HCEC 1CT (cell line): ENCODE measurements at places on chromosomes 13 and 19.

DNA sequence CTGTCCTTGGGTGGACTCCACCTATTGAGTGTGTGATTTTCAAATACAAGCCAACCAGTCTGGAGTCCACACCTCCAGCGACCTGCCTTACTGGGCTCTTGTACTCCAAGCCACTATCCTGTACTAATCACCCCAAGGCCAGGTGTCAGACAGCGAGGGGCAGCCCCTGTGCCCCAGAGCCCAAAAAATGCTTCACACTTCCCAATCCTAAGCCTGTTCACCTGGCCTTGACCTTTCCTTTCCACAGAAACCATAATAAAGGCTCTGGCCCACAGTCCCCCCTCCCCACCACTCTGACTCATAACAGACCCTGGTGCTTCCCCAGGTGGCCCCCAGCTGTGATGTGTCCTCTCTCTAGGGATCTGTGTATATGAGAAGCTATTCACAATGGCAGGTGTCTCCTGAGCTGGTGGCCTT is 3.9 kb downstream of the CD209 start:
- DNase-seq: no peak

GRCh38 chr19:1067341-1067957 is 482 bp downstream of the ARHGAP45 start:
- no peak for DNase-seq

GRCh38 chr13:99809926-99810325 is 161.6 kb downstream of the ZIC5 start:
- DNase-seq: no peak

- no peak for DNase-seq
Measured at GRCh38 chr19:46606681-46607447, 5.7 kb downstream of the CALM3 start.

DNA sequence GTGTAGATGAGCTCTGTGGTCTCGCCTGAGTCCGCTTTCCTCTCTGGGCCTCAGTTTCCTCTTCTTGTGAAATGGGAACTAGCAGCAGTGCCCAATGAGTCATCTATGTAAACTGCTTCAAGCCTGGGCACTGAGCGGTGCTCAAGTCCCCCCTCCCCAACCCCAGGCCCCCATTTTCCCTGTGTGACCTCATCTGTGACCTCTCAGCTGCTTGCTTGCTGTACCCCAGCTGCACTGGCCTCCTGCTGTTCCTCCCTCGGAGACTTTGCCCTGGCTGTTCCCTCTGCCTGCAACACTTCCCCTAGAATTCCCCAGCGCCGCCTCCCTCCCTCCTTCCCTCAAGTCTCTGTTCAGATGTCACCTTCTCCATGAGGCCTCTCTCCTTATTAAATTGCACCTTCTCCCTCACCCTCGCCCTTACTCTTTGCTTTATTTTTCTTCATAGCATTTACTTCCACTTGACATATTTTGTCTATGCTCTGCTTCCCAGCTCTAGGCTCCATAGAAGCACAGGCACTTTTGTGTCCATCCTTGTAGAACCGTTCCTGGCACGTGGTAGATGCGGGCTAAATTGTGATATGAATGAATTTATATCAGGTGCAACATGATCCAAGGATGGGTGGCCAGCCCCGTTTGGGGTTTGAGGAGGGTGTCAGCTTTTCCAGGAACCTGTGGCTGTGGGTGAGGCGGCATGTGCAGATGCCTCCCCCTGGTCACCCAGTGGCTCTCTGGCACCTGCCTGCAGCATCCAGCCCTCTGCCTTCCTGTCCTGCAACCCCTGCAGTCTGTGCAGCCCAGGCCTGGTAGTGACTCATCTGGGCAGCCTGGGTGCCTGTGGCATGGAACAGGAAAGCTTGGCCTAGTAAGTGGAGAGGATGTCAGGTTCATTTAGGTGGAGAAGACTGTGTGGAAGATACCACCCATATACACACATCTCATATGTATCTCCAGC is 26.3 kb downstream of the SIPA1L3 start:
- DNase-seq: peak; percentile 23

- no peak for DNase-seq
Measured at GRCh38 chr19:30916238-30916637, 433.0 kb downstream of the TSHZ3 start.

GRCh38 chr13:69264362-69265334 is 843.0 kb upstream of the ATXN8OS start:
- no peak for DNase-seq

DNA sequence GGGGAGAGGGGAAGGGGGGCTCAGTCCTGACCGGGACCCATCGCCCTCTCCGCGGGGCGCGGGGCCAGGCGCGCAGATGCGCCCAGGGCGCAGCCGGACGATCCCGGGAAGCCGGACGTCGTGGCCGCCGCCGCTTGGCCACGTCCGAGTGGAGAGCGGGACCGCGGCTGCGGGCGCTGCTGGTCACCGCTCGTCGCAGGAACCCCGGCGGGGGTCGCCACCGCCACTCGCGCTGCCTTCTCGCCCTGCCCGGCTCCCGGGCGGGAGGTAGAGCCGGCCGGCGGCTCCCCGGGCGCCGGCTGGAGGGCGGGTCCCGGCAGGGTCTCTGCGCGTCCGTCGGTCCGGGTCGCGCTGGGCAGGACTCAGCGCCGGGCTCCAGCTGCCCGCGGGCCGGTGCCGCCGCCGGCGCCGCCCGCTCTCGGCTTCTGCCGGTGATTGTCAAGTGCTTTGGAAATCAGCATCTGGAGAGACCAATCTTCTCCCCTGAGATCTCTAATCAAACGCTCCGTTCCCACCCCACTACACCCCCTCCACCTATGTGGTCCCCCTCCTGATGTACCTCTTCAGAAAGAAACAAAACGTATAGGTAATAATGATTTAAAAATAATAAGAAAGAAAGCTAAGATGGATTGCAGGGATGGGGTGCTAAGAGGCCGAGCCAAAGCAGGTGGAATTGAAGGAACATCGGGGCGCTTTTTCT is 464.4 kb downstream of the ITGBL1 start:
- DNase-seq: no peak

DNA sequence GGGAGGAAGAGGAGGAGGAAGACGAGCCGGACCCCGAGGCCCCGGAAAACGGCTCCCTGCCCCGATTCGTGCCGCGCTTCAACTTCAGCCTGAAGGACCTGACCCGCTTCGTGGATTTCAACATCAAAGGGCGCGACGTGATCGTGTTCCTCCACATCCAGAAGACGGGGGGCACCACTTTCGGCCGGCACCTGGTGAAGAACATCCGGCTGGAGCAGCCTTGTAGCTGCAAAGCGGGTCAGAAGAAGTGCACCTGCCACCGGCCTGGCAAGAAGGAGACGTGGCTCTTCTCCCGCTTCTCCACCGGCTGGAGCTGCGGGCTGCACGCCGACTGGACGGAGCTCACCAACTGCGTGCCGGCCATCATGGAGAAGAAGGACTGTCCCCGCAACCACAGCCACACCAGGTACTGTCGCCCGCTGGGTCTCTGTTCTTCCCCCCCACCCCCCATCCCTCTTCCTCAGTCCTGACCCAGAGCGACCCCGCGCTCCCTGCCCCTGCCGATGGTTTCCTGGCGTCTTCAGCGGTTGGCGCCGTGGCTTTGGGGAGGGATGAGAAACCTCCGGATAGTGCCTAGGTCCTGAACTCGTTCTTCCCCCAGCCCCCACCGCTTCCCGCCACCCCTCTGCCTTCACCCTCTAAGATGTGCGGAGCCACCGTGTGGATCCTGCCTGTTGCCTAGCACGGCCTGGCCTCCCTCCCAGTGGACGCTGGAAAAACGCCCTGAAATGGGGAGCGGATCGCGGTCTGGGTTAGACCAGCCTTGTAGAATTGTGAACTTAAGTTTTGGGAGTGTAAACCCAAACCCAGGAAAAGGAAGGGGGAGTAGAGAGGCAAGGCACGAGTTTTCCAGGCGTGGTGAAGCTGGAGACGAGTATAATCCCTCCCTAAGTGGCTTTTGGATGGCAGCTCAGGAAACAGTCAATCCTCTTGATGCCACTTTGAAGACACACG is 1.5 kb downstream of the HS6ST3 start:
- no peak for DNase-seq

DNA sequence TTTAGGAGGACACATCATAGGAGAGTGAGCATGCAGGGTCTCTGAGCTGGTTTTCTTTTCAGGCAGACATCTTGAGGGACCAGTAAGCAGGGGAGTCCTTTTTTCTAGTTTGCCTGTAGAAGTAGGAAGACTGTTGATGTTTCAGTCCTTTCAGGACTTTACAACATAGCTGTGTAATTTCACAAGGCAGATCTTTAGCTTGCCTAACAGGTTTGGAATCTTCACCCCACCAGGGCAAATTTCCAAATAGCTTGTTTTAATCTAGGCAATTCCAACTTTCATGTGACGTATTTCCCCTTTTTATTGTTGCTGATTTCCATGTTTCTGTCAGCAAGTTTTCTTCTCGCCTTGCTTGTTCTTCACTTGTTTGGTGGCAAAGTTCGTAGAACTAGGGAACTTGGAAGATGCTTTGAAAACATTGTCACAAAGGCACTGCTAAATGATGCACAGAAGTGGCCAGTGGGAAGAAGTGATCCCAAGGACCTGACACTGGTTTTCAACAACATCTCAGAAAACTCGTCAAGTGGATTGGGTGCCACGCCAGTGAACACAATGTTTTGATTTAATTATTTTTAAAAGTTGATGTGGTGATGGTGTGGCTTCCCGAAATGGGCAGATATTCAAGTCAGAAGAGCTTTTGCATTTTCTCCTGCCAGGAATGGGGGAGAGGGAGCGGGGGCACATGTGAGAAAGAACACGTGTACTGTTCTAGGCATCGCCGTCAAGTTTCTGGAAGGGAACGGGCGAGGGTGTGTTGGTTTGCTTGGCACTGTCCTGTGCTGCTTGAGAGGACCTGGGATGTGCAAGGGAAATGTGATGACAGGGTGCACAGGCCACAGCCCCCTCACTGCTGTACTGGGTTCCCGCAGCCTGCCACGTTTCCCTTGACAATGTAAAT is 418.6 kb downstream of the OXGR1 start:
- DNase-seq: no peak

GRCh38 chr19:39645800-39646411 is 9.8 kb upstream of the LGALS16 start:
- no peak for DNase-seq

- no peak for DNase-seq
Measured at GRCh38 chr13:78168981-78169380, 250.3 kb upstream of the EDNRB start.

- DNase-seq: no peak
Measured at GRCh38 chr13:29513002-29513980, 82.2 kb downstream of the SLC7A1 start.

GRCh38 chr19:5686647-5687359 is 3.3 kb upstream of the RPL36 start:
- DNase-seq: peak; percentile 86

- DNase-seq: no peak
Measured at GRCh38 chr13:110034031-110034549, 247.7 kb upstream of the IRS2 start.

- DNase-seq: no peak
Measured at GRCh38 chr19:47023448-47023794, 3.8 kb downstream of the NPAS1 start.

DNA sequence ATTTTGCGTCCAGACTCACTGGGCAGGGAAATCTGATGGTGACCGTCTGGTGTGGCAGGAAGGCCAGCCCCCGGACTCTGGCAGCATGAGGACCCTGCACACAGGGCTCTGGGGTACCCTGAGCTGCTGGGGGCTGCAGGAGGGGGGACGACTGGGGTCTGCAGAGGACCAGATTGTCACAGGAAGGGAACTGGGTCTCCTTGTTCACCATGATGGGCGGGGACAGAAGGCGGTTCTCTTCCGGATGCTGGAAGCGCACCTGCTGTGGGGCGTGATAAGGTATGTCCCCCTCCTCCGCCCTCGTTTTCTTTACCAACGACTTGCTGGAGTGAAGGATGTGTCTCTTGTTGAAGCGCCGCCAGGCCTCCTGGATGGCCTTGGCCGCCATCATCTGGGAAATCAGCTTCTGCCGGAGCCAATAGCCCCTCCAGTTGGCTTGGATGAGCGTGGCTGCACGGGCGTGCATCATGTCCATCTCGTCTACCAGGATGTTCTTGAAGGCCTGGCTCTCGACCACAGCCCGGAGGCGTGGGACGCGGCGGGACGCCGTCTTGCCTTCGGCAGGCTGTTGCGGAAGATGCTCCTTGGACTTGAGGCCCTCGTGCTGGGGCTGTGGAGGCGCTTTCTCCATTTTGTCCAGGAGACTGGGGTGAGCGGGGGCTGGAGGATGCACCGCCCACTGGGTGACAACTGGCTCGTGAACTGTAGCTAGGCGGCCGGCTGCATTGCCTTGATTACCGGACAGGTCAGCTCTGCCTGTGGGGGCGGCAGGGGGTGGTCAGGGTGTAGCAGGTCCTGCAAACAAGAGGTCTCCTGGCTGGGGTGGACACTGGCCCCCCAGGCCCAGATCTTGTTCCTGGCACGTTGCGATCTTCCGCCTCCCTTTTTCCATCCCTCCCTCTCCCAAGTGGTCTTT is 7.2 kb downstream of the IQCN start:
- DNase-seq: no peak

DNA sequence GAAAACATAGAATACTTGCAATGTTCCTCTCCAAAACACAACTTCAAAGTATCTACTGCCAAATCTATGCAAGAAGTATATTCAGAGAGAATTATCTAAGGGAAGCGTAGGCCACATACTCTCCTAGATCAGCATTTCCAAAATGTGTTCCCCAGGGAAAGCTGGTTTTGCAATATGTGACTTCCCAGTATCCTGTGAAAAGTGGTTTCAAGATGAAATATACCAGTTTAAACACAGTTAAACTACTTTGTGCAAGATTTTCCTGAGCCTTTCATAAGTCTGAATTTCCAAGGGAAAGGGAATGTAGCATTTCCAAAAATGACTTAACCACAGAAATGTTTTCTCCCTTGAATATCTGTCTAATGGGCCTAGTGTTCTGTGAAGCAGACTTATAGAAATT is 7.6 kb downstream of the STARD13 start:
- no peak for DNase-seq

GRCh38 chr13:51804295-51805172 is 571 bp upstream of the DHRS12 start:
- DNase-seq: no peak

DNA sequence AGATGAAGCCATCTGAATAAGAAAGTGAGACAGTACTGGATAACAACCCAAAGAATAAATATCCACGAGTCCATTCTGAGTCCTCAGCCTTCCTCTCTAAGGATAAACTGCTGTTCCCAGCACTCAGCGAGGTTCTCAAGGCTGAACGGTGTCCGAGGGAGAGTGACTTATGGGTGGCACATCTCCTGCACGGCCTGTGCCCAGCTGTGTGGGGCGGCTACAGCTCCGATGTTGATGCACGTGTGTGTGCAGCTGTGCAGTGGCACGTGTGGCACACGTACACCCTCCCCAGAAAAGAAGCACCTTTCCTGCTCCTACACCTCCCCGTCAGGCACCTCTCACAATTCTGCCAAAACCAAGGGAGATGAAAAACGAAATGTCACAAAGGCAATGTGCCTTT is 45.0 kb downstream of the RAB20 start:
- no peak for DNase-seq

- no peak for DNase-seq
Measured at GRCh38 chr13:57063007-57063406, 77.7 kb upstream of the PRR20A start.

- DNase-seq: no peak
Measured at GRCh38 chr13:26784704-26785639, 24.4 kb upstream of the GPR12 start.

GRCh38 chr13:97621631-97622030 is 187.7 kb downstream of the RAP2A start:
- DNase-seq: no peak
